ENCODE measurements at places on chromosomes 2 and 18.

DNA sequence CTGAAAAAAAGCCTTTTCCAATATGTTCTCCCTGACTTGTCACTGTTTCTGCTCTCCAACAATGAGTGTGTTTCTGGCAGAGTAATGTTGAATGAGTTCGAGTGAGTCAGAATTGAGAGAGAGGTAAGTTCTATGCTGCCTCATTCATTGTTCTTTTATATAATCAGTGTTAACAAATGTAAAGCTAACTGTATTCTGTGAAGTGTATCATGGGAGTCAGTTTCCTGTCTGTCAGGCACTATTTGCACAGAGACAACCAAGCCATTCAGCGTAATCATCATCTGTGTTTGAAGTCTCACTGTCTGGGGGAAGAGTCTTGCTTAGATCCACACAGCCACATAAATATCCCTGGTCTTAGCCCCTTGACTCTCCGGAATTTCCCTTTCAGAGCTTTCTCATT lies 22.0 kb upstream of the UPP2 start:
- DNase-seq: no peak

DNA sequence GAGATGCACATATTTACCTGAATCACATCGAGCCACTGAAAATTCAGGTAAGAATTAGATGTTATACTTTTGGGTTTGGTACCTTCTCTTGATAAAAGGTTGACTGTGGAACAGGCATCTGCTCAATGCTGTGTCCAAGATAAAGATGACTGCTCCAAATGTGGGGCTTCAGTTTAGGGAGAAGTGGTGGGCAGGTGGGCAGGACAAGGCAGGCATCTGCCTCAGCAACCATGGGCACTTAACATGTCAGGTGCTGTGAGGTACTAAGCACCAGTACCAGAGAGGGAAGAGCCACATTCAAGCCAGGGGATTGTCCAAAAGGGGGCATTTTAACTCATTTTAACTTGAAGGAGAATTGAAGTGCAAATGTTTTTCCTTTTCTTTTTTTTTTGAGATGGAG lies 14.0 kb downstream of the TYMS start:
- DNase-seq: no peak

GRCh38 chr18:11458447-11458846 lies 150.9 kb upstream of the SLC35G4 start:
- no peak for DNase-seq

GRCh38 chr2:205495819-205496218 lies 186.5 kb upstream of the NRP2 start:
- no peak for DNase-seq

DNA sequence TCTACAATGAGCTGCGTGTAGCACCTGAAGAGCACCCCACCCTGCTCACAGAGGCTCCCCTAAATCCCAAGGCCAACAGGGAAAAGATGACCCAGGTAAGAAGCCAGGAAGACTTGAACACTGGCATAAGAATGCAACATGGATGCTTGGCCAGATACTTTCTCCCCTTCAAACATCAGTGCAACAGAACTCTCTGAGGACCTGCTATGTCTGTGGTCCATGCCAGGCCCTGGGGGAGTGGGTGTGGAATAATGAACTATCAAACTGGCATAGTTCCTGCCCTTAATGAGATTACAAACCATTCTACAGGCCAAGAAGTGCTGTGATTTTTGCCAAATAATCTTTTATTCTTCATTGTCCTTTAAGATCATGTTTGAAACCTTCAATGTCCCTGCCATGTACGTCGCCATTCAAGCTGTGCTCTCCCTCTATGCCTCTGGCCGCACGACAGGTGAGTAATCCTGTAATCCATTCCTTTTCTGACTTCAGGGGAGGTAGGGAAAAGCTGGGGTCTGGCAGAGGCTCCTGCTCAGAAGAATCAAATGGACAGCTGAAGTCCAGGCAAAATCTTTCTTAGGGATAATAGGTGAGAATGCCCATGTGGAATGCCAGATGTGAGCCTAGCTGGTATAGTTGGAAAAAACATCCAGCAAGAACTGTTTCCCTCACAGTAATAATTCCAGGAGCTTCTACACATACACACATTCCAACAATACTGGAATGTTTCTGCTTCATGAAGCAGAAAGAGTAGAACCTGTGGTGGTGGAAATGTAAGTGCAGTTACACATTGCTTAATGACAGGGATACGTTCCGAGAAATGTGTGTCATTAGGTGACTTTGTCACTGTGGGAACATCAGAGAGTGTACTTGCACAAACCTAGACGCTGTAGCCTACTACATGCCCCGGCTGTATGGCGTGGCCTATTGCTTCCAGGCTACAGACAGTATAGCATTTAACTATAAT lies 16.2 kb downstream of the ACTG2 start:
- DNase-seq: no peak

DNA sequence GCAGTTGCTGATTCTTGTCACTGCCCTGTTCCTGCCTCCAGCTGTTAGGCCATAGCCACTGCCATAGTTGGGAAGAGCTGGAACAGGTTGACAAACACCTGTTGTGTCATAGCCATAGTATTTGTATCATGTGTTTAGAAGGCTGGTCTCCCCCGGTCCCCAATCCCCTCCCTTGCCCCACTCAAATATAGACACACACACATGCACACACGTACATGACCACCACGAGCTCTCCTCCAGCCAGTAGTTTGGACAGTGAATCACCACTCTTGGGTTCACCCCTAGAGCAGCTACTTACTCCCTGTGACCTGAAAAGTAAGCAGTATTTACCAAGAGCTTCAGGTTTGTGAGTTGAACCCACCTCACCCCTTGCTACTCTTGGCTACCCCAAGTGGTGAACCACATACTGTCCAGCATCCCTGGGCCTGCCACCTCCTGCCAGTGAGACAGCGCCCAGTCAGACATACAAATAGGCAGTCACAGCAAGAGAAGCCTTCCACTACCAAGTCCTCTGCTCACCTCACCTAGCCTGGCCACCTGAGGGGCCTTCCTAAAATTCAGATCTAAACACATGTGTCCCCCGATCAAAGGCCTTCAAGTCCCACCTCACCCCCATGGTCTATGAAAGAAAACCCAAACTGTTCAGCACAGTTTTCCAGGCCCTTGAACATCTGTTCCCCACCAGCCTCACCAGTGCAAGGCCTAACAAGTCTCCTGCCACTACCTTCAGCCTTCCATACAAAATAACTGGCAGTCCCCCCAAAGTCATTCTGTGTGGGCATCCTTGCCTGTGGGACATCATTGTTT lies 7.1 kb downstream of the PCBP1 start:
- DNase-seq: no peak

DNA sequence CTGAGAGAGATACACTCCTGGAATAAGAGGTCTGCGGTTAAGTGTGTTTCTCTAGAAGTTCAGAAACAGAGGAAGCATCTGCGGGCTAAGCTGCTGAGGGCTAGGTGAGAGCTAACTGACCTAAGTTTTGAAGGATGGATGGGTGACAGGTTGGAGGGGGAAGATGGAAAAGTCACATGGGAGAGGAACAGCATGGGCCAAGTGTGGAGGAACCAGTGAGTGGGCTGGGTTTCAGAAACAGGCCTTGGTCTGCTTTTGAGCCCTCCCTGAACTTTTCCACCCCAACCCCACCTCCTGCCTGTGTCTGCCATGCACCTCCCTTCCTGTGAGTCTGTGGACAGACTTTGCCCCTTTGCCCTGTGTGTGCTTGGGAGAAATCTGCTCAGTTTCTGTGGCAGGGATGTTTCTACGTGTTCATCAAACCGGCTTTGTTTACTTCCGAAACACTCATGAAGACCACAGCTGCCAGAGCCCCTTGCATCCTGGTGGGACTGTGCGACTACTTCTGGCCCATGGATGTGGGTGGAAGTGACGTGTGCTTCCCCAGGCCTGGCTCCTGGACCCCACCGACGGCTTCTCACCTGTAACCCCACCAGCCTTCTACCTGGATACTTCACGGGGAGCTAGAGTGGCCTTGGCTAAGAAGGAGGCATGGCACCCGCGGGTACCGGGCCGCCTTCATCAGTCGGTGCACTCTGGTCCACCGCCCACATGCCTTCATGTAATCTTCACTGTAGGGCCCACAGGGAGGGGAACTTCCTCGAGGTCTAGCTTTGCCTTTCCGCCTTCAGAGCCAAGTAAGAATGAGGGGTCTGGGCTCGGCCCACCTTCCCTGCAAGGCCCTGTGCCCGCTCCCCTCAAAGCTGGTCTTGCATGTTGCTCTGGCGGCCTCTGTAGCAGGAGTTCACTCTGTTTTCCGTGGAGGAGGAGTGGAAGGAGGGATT lies 1.4 kb upstream of the HPCAL1 start:
- peak; percentile 8 for DNase-seq

Measured in stimulated activated CD4-positive, alpha-beta T cell treated with anti-CD3 and anti-CD28 coated beads, TNF-alpha, amount 100 ng/mL, for 24 hours (primary cell).